ENCODE measurements at places on chromosomes 7 and 10.

- no peak for DNase-seq
Measured at GRCh38 chr7:148983200-148984146, 44.8 kb downstream of the PDIA4 start.

- DNase-seq = no peak
Measured at GRCh38 chr7:75966190-75966961, 28.0 kb downstream of the TMEM120A start.

GRCh38 chr10:101607124-101607523 lies 19.0 kb downstream of the DPCD start:
- no peak for DNase-seq

- no peak for DNase-seq
Measured at GRCh38 chr10:71282323-71282680, 36.8 kb upstream of the SLC29A3 start.

DNA sequence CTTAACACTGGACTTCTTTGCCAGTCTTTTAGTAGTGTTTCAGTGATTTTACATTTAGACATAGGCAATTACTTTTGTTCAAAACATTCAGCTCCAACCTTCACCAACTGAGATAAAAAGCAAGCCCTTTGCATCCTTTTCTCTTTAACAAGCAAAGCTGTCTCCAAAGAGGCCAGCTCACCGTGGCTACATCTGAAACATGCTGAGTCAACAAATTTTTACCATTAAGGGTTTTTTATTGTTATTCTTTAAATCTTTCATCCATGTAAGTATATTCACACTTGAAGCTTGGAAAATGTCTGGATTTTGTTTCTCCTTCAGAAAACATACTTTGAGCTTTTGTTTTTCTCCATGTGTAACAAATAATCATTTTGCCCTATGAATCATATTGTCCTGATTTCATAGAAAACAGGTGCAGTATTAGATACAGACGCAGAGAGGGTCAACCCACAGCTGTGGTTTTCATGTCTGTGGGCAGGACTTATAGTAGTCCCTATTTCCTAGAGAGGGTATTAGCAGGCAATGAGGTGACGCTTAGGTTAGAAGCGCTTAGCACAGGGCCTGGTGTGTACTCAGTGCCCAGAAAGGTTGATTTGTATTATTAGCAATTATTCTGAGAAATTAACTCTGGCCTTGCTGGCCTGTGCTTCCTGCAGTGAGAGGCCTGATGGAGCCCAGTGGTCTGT lies 99.5 kb downstream of the MKI67 start:
- no peak for DNase-seq

GRCh38 chr10:36187380-36188079 lies 545.4 kb upstream of the FZD8 start:
- DNase-seq = no peak

DNA sequence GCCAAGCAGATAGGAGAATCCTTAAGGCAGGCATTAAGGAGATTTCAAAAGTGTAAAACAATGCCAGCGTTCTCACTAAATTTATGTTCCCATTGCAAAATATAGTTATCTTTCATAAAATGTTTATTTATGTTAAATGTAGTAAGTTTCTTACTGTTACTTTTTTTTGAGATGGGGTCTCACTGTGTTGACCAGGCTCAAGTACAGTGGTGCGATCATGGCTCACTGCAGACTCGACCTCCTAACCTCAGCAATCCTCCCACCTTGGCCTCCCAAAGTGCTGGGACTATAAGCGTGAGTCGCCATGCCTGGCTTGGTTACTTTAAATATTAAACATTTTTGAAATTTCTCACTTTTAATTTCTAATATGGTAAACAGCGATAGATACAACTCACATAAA lies 31.8 kb upstream of the PRKAR2B start:
- no peak for DNase-seq

DNA sequence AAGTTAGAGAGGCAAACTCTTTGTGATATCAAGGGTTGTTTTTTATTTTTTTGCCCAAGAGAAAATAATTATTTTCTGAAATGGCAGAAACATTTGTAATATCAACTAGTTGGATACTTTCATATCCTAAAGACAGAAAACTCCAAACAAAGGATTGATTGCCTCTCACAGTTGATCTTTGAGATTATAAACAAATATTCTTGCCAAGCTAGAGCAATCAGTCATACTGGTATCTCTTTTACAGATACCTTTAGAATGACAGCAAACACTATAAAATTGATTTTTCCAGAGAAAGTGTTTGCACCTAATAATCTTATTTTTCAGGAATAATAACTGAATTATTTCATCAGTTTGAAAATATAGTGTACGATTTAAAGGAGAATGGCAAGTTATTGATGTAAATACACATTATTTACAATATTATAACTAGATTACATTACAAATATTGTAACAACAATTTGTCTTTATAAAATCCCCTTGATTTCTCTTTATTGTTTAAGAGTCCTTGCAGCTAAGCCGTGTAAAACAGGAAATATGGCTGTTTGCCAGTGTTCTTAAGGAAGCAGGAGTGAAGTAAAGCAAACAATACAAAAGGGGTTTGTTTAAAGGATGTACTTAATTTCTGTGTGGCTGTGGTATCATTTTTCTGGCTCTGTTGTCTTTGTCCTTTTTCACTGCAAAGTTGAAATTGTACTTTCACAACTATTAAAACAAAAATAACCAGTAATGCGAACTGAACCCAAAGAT lies 58.4 kb downstream of the MAPK8 start:
- DNase-seq = no peak

DNA sequence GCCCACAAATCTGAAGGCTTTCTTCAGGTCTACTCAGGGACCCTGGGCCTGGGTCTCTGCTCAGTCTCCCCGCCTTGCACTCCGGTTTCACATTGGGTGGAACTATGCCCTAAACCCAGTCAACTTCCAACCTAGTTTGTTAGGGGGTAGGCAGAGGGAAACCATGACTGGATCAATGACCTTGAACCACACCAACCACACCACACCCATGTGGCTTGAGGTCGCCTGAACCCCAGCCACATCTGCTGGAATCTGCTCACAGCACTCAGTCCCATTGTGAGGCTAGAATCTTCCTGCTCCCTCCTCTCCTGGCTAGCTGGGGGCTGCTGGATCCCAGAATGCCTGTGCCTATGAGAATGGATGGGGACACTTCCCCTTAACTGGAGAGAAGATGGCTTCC lies 17.9 kb downstream of the RFC2 start:
- DNase-seq = no peak

GRCh38 chr10:43042503-43043341 lies 34.1 kb upstream of the RET start:
- no peak for DNase-seq

GRCh38 chr10:21031232-21031795 lies 134.2 kb upstream of the NEBL start:
- DNase-seq = no peak

DNA sequence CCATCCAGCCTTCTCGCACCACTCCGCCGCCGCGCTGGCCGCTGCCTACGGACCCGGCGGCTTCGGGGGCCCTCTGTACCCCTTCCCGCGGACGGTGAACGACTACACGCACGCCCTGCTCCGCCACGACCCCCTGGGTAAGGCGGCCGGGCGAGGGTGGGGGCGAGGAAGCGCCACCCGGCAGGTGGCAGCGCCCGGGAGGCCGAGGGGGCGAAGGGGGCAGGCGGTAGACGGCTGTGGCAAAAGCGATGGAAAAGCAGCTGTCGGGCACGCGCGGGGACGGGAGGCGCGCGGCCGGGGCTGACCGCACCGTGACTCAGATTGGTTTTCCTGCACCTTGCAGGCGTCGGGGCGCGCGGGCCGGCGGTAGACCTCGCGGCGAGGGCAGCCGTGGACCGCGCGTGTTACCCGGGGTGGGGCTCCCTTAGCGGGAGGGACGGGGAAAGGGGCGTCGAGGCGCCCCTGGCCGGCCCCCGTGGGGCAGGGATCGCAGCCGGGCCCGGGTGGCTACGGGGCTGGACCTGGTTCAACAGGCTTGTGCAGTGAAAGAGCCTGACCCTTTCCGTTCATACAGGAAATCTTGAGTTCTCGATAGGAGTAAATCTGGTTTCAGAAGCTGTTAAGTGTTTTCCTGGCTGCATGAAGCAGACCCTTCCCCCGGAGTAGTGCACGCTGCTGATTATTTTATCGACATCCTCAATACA lies 608 bp downstream of the HHEX start:
- no peak for DNase-seq

DNA sequence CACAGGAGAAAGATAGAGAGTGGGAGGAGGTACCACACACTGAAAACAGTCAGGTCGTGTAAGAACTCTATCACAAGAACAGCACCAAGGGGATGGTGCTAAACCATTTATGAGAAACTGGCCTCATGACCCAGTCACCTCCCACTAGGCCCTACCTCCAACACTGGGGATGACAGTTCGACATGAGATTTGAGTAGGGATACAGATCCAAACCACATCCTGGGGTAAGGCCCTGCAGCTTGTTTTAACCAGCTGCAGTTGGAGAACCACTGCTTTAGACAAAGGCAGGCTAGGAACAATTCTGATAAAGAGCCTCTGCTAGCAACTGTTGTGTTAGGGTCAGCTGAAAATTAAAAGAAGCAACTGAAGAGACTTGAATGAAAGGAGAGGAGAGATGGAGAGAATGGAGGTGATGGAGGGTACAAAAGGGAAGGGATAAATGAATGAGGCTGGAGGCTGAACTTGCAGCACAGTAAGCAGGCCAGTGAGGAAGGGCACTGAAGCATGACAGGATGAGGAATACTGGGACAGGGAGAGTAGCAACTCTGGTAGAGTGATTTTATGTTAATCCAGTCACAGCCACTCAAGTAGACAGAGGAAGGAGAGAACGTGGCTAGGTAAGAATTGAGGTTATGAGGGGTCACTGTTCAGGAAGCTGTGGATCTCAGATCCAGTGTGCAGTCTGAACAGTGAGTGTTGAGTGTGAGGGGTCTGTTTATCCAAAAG lies 23.6 kb downstream of the MEST start:
- DNase-seq = no peak

GRCh38 chr10:131195558-131196159 lies 115.9 kb downstream of the TCERG1L start:
- DNase-seq = no peak

DNA sequence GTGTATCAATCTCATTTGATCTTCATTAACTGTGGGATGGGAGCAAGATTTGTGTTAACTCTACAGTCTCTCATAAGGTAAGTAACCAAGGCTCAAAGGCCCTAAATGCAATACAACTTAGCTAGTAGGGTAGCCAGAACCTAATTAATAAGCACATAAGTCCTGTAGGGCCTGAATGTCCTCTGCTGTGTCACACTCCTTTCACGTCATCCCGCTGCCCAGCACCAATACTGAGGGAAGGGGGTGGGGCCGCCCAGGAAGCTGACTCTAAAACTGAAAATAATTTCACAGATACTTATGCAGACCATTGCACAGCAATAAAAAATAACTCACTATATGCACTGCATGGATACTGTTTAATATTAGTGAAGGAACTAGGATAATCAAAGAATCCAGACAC lies 13.7 kb downstream of the CCDC6 start:
- DNase-seq = no peak

DNA sequence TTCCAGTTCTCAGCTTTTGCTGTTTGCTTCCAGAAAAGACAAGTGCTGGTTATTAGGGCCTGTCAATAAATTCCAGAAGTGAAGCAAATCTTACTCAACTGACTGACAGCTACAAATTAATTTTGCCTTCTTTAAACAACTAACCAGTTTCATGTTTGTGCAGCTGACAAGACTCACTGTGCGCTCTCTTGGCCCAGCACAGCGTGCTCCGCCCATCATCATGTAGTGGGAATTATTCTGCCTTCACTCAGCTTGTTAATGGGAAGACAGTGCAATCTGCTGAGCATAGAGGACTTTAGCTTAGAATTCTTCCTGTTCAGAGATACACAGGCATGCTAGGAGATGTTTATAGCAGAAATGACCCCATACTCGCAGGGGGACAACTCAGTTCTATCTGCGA lies 808.9 kb downstream of the CCSER2 start:
- DNase-seq = no peak

GRCh38 chr10:76640806-76641205 lies 996.8 kb downstream of the KCNMA1 start:
- DNase-seq = no peak

- DNase-seq = peak; percentile 46
Measured at GRCh38 chr7:64463636-64464375, 99.1 kb downstream of the ZNF680 start.

DNA sequence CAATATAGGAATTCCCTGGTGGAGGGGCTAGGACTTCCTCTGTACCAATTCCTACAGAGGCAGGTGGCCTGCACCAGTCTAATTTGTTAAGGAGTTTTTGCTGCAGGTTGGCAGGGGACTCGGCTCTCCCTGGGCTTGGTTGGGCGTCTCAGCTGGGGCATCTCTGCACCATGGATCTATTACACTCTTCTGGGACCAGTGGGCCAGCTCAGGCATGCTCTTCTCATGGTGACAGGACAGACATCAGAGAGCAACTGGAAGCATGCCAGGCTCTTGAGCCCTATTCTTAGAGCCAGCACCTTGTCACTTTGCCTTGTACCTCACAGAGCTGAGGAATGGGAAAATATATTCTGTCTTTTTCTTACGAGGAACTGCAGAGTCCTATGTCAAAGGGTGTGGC lies 74.6 kb downstream of the SH2D4B start:
- DNase-seq = no peak

GRCh38 chr7:150685219-150686029 lies at the start of gene GIMAP2:
Gene GIMAP2, plus strand, starts transcription at chr7:150685706. Its CDS starts 1,354 bp downstream, at chr7:150687060.
- DNase-seq = no peak

DNA sequence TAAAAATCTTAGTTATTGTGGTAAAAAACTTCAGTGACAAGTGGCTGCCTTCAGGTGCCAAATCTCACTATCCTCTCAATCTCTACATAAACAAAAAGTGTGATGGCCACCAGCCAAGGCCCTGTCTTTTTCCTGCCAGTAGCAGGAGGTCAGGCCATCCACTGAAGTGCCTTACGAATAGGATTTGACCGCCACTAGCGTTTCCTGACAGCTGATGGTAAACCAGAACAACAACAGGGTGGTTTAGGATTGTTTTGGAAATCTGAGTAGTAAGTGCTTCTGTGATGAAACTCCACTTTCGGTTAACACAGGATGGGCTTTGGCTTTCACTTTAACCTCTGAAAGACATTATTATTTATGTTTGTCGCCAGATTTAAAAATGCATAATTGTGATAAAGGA lies 55.7 kb upstream of the OGDHL start:
- DNase-seq = no peak

DNA sequence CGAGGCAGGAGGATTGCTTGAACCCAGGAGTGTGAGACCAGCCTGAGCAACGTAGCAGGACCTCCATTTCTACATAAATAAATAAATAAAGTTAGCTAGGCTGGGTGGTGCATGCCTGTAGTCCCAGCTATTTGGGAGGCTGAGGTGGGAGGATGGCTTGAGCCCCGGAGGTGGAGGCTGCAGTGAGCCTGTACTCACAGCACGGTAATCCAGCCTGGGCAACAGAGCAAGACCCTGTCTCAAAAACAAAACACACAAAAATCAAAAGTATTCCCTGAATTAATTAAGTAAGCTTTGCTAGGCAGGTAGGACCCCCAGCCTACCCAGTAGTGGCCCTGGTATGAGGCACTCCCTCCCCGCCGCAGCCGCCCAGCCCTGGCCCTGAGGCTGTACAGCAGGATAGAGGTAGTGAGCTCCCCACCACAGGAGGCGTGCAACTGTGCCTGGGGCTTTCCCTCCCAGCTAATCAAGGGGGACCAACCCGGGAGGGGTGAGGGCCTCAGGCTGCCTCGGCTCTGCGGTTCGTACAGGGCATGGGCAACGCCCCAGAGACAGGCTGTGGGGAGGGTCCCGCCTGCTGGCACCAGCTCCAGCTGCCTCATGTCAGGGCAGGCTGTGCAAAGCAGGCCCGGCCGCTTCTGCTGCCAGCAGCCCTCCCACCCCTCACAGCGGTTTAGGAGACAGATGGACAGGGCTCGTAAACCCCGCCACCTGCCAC lies 1.0 kb upstream of the CYP2W1 start:
- no peak for DNase-seq

Data from nucleus accumbens (tissue), 56 donors.